ENCODE measurements at places on chromosomes 5 and 9.

GRCh38 chr5:57207007-57207653 is 33.3 kb downstream of the GPBP1 start:
- no peak for DNase-seq

DNA sequence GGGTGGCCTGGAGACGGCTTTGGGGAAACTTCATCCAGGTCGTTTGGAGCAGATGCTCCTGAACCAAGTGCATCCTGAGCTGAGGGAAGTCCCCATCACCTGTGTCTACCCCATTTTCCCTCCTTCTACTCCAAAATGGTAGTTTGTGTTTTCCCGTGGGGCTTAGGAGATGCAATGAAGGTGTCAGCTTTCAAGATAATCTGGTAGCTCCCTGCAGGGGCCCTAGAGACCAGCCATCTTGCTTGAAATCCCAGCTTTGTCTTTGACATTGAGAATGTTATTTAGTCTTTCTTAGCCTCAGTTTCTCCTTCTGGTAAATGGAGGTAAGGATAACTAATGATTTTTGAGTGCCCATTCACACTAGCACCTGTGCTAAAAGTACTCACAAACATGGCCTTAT is 77.4 kb downstream of the WWC1 start:
- no peak for DNase-seq

GRCh38 chr5:123182072-123182471 is 93.0 kb downstream of the PRDM6 start:
- DNase-seq, result no peak

GRCh38 chr9:89304020-89304833 is 6.8 kb upstream of the CKS2 start:
- no peak for DNase-seq

GRCh38 chr5:135103575-135103853 is 69.5 kb upstream of the PITX1 start:
- no peak for DNase-seq

DNA sequence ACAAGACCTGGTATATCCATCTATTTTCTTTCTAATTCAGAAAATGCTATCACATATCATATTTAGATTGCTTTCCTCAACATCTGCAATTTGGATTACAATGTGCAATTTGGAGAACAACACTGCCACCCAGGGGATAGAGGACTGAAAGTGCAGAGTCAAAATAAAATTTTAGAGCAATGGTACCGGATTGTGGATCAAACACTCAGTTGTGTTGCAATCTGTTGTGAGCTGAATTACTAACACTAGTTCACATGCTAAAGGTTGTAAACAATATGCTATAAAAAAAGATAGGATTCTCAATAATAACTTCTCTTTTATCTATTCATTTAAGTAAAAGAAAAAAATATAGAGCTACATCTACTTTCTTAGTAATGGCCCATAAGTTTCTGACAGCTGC is 11.9 kb upstream of the SRFBP1 start:
- DNase-seq, result peak; percentile 54

DNA sequence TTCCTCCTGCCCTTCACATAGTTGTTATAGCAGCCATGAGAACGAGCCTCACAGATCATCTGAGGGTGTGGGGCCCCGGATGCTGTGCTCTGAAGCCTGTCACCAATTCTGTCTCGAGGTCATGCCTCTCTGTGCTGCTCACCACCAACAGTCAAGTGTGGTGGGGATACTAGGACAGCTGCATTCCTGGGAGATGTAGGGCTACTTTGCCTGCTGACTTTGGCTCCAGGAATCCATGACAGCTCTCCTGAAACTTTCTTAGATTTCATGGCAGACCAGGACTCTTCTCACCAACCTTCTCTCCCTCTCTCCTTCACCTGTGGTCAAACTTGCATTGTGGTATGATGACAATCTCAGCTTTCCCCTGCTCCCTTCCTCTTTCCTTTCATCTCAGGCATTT is 395.9 kb downstream of the PSAT1 start:
- DNase-seq, result peak; percentile 81

- no peak for DNase-seq
Observed at GRCh38 chr5:81688215-81688614, 62.7 kb downstream of the SSBP2 start.
